Sigmoid colon (tissue), 7 donors: ENCODE measurements at places on chromosomes 2 and 18.
A peak's percentile ranks its signal among the peaks of the same experiment; 100 is the strongest.

DNA sequence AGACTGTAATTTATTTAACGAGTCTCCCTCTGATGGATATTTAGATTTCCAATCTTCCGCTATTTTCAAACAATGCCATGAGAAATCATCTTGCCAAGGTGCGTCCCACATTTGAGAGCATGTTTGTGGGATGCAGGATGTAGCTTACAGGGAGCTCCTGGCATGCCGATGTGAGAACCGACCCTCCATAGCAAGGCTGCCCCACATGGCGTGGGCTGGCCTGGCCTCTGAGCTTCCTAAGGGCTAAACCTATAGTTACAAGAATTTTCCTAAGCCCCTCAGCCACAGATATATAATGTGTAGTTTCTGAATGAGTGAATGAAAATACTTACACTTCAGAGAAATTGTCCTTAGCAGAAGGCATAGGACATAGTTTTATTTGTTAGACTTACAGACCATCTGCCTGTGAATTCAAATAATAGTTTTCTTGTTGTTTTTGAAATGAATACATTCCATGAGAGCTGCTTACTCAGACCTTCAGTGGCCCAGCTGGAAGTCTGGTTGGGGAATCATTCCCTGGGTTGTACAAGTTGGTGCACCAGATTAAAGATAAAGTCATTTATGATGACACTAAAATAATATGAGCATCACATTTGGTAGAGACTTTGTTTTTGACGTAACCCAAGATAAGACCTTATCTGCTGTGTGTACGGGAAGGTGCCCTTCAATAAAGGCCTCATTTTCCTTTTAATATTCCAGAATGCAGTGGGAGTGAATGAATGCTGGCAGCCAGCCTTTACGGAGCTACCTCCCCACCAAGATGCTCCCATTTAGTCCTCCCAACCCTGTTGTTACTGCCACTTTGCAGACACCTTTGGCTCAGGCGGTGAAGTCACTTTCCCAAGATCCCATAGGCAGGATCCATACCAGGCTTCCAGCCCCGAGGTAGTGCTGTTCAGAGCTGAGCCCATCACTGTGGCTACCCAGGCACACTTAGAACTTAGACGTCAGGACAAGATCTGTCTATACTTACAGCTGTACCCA is 107.1 kb downstream of the GLI2 start:
- H3K27ac ChIP-seq: no peak overlapping the region
- no peaks in the 10 kb centered on the region for H3K27me3 ChIP-seq
- H3K4me3 ChIP-seq: no peak overlapping the region
- no peaks in the 10 kb centered on the region for H3K36me3 ChIP-seq

DNA sequence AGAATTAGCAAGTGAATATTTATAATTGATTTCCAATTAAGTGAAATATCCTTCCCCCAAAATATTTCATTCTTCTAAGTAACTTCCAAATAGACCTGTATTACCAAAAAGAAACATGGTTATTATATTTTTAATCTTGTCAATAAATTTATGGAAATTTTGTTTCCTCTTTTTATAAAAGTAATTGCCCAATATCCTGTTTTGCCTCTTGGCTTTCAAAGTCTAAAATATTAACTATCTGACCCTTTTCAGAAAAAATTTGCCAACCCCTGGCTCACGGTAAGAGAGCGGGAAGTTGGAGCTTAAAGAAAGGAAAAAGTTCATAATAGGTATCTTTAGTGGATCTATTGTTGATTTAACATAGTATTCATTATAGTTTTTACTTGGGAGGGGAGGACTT is 20.4 kb upstream of the SANBR start:
- peak overlapping the region; percentile 51 for H3K27ac ChIP-seq
- peaks cover 35% of the 10 kb centered on the region for H3K36me3 ChIP-seq
- no peak for DNase-seq

- H3K36me3 ChIP-seq: no peaks in the 10 kb centered on the region
- no peaks in the 10 kb centered on the region for H3K27me3 ChIP-seq
- H3K4me1 ChIP-seq: no peaks in the 10 kb centered on the region
- DNase-seq: no peak
- H3K27ac ChIP-seq: no peak overlapping the region
Measured at GRCh38 chr18:3675446-3675845, 225.5 kb downstream of the TGIF1 start.

- H3K4me3 ChIP-seq: no peak overlapping the region
- no peaks in the 10 kb centered on the region for H3K4me1 ChIP-seq
- no peaks in the 10 kb centered on the region for H3K27me3 ChIP-seq
Measured at GRCh38 chr18:76307293-76307690, 187.8 kb downstream of the ZNF516 start.

DNA sequence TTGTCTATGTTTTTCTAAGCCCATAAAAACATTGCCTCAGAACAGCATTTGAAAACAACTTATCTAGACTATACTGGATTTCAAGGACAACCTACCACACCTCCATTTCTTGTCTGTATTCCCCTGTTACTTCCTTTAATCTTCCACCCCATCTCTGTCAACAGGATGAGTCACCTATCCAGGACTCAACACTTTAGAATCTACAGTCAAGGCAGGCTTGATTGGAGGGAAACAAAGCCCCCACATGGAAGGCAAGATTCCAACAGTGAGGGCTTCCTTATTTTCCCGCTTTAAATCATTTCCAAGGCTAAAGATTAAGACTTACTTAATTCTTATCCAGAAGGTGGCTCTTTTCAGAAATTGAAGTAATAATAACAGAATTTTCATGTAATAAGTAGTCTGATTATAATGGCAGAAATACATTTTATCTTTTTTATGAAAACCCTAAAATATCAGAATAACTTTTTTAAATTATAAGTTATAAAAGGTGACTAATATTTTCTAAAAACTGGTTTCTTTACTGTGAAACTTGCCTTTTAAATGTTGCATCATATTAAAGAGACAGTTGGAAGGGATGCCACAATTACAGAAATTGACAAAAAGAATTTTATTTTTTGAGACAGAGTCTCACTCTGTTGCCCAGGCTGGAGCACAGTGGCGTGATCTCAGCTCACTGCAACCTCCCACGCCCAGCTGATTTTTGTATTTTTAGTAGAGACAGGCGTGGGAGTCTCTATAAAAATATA is 138.7 kb upstream of the CCDC150 start:
- H3K27me3 ChIP-seq: no peaks in the 10 kb centered on the region
- no peak for DNase-seq
- no peaks in the 10 kb centered on the region for H3K36me3 ChIP-seq
- no peaks in the 10 kb centered on the region for H3K4me1 ChIP-seq
- no peak overlapping the region for H3K4me3 ChIP-seq

DNA sequence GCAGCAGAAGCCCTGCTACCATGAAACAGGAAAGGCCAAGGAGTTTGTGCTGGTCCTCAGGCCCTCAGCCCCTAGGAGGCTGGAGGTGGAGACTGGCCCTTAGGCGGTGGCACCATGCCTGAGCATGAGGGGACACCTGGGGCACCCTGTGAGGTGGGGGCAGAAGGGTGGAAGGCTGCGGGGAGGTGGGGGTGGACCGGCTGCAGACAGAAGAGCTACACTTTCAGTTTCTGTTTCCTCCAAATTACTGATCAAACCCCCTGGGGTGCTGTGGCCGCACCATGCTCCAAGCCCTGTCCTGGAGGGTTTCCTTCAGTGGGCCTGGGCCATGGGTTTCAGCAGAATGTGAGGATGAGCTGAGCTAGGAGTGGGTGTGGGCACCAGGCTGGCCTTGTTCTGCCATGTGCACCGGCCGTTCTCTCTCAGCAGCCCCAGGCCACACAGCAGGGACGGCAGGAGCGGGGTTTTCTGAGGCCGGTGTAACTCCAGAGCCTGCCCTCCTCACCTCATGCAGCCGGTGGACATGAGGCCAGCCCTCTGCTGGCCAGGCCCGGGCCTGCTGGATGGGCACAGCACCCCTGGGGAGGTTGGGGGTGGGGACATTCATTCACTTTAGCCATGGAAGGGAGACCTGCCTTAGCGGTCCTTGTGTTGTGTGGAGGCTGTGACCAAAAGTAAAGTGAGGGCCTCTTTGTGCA is 51.5 kb downstream of the PLEKHB2 start:
- no peak overlapping the region for H3K4me3 ChIP-seq
- H3K4me1 ChIP-seq: no peaks in the 10 kb centered on the region
- H3K36me3 ChIP-seq: no peaks in the 10 kb centered on the region
- H3K27me3 ChIP-seq: no peaks in the 10 kb centered on the region

- no peaks in the 10 kb centered on the region for H3K36me3 ChIP-seq
- no peak for DNase-seq
- H3K4me3 ChIP-seq: no peak overlapping the region
- no peaks in the 10 kb centered on the region for H3K27me3 ChIP-seq
Measured at GRCh38 chr2:222064286-222064685, 234.5 kb downstream of the PAX3 start.

DNA sequence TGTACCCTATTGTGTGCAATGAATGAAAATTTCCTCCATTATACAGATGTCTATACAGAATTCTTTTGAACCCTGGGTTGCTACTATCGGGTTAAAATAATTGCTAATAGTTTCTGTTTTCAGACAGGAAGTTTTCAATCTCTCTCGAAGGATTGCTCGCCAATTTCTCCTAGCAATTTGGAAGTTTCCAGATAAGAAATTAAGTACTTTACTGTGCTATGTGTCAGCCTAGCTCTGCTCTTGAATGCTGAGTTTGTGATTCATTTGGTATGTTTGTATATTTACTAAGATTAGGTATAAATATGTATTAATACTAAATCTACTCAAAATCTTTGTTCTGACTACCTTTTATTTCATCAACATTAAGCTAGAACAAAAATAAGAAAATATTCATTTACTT is 74.6 kb upstream of the ARL5A start:
- DNase-seq: no peak
- no peak overlapping the region for H3K27ac ChIP-seq
- H3K4me1 ChIP-seq: no peaks in the 10 kb centered on the region
- H3K4me3 ChIP-seq: no peak overlapping the region
- H3K36me3 ChIP-seq: no peaks in the 10 kb centered on the region
- no peaks in the 10 kb centered on the region for H3K27me3 ChIP-seq

DNA sequence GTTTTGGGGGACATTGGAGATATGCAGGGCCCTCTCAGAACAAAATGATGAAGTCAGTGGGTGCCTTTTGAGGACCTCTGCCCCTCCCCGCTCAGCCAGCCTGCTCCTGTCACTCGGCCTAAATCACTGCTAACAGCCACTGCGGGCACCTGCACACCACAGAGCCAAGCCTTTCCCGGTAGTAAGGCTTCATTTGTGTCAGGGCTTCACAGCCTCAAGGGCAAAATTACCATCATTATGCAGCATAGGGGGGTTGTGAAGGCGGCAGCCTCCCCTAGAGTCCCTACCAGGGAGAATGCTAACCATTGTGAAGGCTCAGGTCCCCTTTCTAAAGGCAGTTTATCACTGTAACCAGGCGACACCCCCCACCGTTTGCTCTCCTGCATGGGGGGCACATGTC is 519.8 kb upstream of the MYT1L start:
- DNase-seq: no peak
- no peaks in the 10 kb centered on the region for H3K27me3 ChIP-seq
- H3K4me1 ChIP-seq: peaks cover 6% of the 10 kb centered on the region
- no peak overlapping the region for H3K4me3 ChIP-seq

GRCh38 chr2:60148716-60149115 is 404.7 kb downstream of the BCL11A start:
- DNase-seq: no peak
- H3K36me3 ChIP-seq: no peaks in the 10 kb centered on the region
- H3K4me1 ChIP-seq: no peaks in the 10 kb centered on the region
- no peak overlapping the region for H3K27ac ChIP-seq
- H3K4me3 ChIP-seq: no peak overlapping the region
- H3K27me3 ChIP-seq: no peaks in the 10 kb centered on the region

DNA sequence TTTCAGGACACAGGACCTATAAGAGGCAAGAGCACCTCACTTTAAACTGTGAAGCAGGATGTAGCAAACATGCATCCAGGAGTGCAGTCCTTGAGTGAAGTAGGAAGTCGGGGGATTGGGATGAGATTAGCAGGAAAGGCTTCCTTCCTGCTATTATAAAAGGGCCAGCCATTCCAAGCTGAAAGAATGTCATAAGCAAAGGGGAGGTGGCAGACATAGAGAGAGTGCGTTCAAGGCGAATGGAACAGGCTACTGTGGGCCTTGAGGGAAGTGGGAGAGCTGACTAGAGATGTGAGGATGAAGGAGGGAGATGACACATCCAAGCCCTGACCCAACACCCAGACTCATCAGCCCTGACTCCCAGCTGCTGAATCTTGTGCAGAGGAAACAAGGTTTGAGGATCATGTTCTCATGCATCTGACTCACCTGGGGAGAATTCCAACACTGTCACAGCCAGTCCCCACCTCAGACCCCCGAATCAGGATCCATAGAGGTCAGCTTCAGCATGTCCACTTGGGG is 63.9 kb downstream of the GYPC start:
- DNase-seq: no peak
- H3K4me3 ChIP-seq: no peak overlapping the region
- H3K27ac ChIP-seq: no peak overlapping the region
- no peaks in the 10 kb centered on the region for H3K4me1 ChIP-seq

GRCh38 chr2:176172895-176173566 is 15.4 kb upstream of the HOXD1 start:
- peaks cover 100% of the 10 kb centered on the region for H3K27me3 ChIP-seq
- peaks cover 18% of the 10 kb centered on the region for H3K4me1 ChIP-seq
- no peak overlapping the region for H3K27ac ChIP-seq
- no peak overlapping the region for H3K4me3 ChIP-seq
- no peak for DNase-seq
- H3K36me3 ChIP-seq: no peaks in the 10 kb centered on the region

- no peaks in the 10 kb centered on the region for H3K4me1 ChIP-seq
- DNase-seq: no peak
- H3K4me3 ChIP-seq: no peak overlapping the region
- no peaks in the 10 kb centered on the region for H3K36me3 ChIP-seq
Measured at GRCh38 chr2:40844353-40845277, 392.7 kb upstream of the SLC8A1 start.

DNA sequence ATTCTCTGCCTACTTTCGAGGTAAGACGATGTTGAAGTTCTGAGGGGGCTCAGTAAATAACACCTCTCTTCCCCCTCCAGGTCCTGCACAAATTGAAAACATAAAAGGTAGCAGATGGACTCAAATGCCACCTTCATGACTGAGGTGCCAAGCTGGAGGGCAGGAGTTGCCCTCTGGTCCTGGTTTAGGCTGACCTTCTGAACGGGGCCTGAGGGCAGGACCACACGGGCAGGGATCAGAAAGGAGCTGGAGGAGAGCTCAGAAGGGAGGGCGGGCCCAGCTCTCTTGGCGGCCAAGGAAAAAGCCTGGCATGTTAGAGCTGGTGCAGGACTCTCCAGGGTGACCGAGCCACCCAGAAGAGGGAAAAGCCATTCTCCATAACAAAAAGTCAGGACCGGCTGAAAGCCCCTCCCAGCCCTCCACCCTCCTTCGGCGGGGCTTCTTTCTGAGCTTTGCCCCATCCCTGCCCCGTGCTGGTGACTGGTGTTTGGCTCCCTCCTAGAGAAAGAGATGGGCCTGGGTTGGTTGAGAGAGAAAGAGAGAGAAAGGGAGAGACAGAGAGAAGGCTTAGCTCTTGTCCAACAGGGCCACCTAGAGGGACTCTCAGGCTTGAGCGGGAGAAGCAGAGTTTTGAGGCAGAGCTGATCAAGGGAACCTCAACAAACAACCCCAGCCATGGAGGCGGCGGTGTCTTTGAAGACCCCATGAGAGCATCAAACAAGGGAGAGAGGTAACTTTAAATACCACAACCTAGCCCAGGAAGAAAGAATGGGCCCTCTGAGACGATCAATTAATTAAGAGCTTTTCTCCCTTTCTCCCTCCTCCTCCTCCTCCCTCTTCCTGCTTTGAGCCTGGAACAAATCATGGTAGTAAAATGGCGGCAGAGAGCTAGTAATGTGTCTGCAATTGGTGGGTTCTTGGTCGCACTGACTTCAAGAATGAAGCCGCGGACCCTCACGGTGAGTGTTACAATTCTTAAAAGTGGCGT is 50.8 kb downstream of the WIPF1 start:
- no peak overlapping the region for H3K4me3 ChIP-seq
- no peaks in the 10 kb centered on the region for H3K4me1 ChIP-seq
- H3K27ac ChIP-seq: no peak overlapping the region
- no peaks in the 10 kb centered on the region for H3K36me3 ChIP-seq
- no peak for DNase-seq
